CD4-positive, alpha-beta T cell treated with Interleukin-10 for 1 hour (primary cell): ENCODE measurements at places on chromosomes 16 and 17.

GRCh38 chr17:67160791-67161190 is 84.2 kb downstream of the HELZ start:
- no peak for DNase-seq

GRCh38 chr16:77782694-77783093 is 5.7 kb upstream of the VAT1L start:
- no peak for DNase-seq

DNA sequence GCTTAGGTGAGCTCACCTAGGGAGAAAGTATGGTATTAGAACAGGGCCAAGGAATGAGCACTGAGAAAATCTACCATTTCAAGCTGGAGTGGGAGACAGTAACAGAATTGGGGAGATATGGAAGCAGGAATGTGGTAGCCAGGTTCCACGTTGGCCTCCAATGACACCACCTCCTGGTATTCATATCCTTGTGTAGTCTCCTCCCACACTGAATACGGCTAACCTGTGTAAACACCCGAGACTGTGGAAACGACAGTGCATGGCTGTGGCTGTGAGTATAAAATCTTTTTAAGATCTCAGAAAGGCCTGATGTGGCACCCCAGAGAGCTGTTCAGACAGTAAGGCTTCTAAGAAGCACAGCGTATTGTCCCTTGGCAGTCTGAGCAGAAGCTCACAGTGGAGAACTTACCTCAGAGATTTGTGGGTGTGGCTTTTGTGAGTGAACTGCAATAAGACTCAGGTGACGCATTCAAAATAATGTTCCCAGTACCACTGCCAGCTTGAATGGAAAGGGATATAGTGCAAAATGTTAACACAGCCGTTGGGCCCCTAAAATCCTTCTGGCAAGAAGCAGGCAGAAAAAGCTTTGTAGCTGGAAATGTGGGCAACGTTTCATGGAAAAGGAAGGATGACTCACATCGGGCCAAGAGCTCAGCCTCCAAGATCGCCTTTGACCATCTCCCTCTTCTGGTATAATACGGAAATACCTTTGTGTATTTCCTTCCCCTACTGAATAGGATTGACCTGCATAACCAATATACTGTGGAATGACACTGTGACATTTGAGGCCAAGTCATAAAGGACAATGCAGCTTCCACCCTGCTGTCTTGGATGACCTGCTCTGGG is 14.4 kb downstream of the SDR42E1 start:
- DNase-seq: no peak

DNA sequence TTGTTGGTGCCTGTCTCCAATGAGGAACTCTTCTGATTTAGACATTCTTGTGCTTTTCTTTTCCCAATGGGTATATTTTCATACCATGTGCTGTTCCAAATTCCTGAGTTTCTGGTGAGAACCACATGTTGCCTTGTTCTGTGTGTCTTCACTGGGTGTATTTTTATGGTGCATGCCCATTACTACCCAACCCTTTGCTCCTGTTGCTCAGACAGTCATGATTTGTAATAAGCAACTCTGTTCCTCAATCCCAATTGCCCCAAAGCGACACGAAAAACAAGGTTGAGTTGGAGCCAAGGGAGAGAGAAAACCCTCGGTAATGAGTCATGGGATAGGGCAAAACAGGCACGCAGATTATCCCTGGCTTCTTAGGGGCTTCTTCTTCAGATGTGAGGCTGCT is 101.8 kb downstream of the ABCA8 start:
- DNase-seq: no peak

DNA sequence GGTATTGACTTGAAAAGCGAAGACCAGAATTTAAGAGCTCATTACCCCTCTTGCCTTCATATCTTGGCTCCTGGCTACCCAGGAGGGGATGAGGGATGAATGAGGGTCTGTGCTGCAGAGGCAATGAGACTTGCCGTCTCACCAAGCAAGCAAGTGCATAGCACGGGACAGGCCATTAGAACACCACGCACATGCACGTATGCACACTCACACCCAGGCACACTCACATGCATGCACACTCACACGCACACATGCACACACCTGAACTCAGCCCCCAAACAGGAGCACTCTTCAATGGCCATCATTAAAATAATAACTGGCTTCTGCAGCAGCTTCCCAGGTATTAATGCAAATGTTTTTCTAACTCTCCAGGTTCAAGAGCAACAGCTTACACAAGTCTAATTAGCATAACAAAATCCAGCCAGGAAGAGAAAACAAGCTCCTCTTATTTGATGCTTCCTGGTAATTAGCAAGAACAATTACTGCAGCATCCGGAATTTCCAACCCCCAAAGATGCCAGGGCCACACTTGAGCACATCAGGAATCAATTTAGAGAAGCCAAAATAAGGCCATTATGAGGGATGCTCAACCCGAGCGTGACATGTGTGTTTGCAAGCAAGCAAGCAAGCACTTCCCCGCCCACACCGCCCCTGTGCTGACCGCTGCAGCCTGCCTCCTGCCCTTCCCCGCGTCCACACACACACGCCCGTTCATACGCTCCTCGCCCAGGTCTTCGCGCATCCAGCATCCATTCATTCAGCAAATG is 171.6 kb upstream of the TNRC6C start:
- no peak for DNase-seq

- DNase-seq: no peak
Measured at GRCh38 chr16:82481455-82481854, 145.3 kb upstream of the CDH13 start.

DNA sequence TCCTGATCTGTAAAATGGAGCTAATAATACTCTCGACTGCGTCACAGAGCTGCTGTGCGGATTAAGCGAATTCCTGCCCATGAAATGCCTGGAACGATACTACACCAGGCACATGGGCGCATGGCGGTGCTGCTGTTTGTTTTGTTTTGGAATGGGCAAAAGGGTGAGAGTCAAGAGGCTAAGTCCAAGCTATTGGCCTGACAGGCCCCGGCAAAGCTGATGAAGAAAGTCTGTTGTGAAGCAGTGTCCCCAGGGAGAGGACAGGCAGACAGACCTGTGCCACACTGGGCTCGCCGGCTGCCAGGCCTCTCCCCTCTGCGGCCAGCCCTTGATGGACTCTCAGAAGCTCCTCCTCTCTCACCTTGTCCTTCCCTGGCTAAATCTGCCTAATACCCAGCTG is 31.3 kb upstream of the RASD1 start:
- DNase-seq: no peak

- no peak for DNase-seq
Measured at GRCh38 chr16:79113826-79114225, 486.7 kb downstream of the MAF start.

DNA sequence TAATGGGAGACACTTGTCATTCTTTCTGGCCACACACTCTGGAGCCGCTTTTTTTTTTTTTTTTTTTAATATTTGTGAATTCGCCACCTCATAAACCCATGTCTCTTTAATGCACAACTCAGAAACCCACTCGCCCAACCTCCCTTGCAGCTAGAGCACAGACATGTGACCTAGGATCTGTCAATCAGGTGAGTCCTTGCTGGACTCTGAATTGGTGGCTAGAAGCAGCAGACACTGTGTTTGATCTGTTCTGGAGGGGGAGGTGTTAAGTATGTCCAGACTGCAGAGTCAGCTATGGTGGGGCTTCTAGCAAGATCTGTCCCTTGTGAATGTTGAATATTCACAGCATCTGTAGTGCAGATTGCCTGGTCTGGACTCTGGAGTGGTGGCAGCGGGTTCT is 112.1 kb downstream of the PRKCB start:
- DNase-seq: no peak

- DNase-seq: no peak
Measured at GRCh38 chr17:31787857-31788570, 71.0 kb downstream of the COPRS start.
